COR-L47 (cell line): ENCODE measurements at places on chromosomes 6 and 20.

DNA sequence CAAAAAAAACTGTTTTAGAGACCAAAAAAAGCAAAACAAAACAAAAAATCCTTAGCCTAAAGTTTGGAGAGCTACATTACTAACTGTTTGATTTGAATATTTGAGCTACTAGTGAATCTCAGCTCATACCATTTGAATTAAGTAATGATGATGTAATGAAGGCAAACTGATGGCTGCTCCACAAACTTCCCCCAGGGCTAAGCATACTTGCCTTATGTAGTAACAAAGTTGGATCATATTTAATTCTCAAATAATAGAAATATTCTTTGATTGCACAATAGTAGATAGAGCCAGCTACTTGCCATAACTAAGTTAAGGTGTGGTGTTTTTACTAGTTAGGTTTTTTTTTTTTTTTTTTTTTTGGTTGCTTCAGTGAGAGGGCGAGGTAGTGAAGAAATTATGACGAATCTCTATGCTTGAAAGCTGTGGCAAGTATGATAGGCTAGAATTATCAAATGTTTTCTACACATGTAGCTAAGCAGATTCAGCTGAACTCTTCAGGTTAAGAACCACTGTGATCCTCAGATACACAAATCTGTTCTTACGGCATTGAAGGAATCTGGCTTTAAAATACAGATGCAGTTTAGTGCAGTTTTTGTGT, 2.9 kb downstream of the RAB32 start:
- no peak for DNase-seq

- no peak for DNase-seq
These were observed 35.4 kb upstream of the PIM1 start for GRCh38 chr6:37134396-37135191.

GRCh38 chr6:12903246-12903645, 186.7 kb downstream of the PHACTR1 start:
- no peak for DNase-seq

DNA sequence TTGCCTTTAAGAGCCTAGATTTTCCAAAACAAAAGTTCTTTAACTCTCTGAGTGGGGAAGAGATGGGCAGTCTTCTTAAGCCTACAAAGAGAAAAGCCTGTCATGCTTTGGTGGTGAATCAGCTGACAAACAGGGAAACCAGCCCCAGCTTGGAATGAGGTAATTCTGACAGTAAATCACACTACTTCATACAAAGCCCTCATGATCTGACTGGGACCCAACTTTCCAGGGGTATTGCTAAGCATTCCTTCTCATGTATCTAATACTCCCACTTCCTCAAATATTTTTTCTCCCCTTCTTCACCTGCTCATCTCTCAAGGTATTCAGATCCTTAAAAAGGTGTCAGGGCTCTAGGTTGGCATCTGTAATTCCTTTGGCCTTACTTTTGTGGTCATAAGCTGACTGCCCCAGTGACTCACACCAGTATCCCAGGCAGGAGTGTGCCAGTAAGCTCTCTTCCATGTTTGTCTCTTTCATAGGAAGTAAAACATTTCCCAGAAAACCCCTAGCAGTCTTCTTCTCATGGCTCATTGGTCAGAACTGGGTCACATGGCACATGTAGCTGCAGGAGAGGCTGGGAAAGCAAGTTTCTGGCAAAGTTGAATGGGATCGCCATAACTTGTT, 15.0 kb upstream of the TBC1D22B start:
- DNase-seq = no peak

DNA sequence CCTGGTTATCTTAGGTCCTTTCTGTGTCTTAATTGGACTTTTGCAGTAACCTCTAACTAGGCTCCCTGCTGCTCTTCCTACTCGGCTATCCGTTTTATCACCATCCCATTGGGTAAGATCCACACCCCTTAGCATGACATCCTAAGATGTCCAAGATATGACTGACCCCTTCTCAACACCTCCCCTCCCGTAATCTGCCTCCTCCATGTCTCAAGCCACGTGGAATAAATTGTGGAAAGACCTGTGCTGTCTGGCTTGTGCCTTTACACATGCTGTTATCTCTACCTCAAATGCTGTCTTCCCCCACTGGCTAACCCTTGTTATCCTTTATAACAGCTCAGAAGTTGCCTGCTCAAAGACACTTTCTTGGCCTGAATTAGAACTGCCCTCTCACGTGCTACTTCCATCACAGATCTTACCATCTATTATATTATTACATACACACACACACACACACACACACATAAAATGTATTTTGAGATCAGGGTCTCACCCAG, 26.5 kb downstream of the EIF2S2 start:
- DNase-seq = no peak

DNA sequence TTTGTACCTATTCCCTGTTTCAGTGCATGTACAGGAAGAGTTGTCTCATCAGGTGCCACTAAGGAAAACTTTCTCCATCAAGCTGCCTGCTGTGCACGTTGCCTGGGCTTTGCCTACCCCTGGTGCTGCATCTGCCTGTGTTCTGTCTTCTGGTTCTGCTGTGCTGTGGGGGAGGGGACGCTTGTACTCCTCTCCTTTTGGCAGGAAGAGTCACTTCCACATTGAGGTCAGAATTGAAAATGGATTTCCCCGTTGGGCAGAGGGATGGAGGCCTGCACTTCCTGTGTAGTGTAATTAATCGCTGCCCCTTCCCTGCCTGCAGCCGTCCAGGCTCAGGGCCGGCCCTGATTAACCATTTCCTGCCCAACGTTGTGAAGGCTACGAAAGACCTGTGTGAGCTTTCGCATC, 153.3 kb downstream of the SCML4 start:
- no peak for DNase-seq

DNA sequence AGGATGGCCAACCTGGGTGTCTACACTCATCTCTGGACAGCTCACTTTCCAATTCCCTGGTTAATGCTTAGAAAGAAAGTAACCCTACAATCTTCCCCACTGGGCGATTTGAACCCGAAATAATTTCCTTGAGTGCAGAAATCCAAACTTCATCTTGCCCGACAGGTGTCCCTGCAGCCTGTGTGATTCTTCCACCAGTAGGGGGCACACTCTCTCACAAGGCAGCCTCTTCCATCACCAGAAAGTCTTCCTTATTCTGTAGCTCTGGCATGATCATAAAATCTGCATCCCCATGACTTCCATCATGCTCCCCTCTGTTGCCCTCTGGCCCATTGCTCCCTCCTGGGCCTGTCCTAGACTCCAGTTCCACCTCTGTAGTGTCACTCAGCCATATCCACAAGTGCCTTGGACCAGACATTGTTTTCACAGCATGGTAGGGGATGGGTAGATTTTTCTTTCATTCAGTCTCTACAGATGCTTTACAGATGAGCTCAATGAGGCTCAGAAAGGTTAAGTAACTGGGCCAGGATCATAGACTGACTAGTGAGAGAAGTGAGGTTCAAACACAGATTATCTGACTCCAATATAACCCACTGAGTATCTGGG, 170.4 kb upstream of the SPTLC3 start:
- DNase-seq = no peak

DNA sequence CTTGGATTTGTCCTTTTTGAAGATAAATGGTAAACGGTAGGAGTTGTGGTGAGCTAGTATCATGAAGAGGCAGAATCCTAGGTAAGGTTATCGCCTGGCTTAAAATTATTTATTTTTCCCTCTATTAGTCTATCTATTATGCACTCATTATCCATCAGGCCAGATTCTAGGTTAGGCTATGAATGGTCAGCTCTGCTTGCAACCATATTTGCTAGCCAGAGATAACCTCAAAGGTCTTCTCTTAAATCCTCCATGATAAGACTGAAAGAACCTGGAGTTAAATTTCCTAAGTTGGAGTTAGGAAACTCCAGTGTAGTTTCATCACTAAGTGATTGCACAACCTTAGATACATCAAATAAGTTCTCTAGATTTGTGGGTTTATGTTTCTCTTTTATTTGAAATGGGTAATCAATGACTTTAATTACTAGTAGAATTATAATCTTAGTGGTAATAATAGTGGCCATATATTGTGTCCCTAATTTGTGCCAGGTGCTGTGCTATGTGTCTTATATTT, 302.1 kb upstream of the RUNX2 start:
- no peak for DNase-seq

DNA sequence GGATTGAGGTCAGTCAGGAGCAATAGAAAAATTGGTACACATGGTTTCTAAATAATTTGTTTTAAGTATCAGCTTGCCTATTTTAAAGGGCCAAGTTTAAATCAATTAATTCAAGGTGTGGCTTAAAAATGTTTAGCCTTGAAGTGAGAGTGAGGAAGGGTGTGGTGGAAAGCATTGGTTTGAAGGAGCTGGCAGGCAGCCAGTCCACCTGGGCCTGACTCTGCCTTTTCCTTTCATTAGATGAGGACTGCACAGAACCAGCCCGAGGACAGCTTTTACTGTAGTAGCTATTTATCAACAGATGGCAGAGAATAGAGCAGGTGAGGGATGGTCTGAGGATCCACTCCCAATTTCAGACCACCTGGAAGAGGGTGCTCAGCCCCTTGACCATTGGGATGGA, 42.4 kb downstream of the DHX35 start:
- peak; percentile 52 for DNase-seq

DNA sequence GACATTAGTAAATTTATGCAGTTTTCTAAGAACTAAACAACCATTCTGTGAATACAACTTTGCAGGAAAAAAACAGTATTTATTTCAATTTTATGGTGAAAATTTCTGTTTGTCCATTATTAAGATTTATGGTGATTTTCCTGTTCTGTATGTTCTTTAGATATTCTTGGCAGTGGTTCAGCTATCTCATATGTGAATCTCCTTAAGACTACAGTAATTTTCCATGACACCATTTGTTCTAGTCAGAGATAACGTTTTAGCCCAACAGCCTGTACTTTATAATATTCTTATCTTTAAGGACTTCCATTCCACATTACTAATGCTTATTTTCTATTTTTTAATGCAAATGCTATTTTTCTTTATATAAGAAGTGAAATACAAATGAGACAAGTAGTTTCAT, 504.0 kb downstream of the RFPL4B start:
- no peak for DNase-seq

- no peak for DNase-seq
These were observed 27.1 kb downstream of the PPP1R3G start for GRCh38 chr6:5112066-5112799.

GRCh38 chr6:26360451-26361416, 4.3 kb upstream of the BTN3A2 start:
- DNase-seq = no peak

- DNase-seq = no peak
These were observed 23.0 kb downstream of the ZNF217 start for GRCh38 chr20:53570446-53571276.

DNA sequence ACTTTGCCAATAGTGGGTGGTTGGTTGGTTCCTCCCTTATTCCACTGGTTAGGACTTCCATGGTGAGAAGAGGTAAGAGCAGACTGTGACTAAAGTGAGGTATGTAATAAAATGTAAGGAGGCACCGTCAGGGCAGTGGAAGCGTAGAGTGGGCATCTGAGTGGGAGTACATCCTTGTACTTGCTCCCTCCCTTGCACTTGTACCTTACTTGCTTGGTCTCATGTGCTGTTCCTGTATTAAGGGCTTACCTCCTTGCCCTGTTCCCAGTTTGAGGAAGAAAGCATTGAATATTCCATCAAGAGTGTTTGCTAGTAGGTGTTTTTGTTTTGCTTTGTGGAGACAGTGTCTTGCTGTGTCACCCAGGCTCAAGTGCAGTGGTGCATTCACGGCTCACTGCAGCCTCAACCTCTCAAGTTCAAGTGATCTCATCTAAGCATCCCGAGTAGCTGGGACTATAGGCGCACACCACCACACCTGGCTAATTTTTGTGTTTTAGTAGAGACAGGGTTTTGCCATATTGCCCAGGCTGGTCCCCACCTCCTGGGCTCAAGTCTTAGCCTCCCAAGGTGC, 25.5 kb downstream of the AMD1 start:
- DNase-seq = no peak

- peak; percentile 7 for DNase-seq
These were observed 76.2 kb upstream of the BCLAF1 start for GRCh38 chr6:136365776-136366354.

GRCh38 chr6:162512744-162513143, 214.8 kb downstream of the PRKN start:
- no peak for DNase-seq

DNA sequence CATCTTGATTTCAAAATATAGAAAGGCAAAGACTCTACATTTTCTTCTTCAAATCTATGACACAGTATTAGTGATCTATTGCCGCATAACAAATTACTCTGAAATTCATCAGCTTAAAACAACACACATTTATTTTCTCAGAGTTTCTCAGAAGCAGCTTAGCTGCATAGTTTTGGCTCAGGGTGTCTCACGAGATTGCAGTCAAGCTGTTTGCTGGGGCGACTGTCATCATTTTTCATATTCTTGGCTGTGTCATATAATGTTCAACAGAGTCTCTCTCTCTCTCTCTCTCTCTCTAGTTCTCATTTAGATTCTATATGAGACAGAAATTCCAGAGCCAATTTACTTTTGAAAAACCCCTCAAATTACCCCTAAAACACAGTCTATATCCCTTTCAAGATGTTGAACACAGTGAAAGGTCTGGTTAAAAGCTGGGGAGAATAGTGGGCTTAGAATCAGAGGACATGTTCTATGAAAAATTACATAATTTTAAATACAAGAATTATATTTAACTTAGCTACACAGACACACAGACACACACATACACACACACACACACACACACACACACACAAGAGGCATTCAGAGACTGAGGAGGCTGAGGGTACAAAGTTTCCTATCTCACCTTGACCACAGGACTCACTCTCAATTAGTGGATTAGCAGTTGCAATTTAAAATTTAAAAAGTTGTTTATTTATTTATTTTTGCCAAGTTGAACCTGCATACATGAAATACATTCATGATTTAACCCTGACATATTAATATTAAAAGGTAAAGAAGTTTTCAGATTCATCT, 86.7 kb downstream of the MKKS start:
- DNase-seq = no peak

DNA sequence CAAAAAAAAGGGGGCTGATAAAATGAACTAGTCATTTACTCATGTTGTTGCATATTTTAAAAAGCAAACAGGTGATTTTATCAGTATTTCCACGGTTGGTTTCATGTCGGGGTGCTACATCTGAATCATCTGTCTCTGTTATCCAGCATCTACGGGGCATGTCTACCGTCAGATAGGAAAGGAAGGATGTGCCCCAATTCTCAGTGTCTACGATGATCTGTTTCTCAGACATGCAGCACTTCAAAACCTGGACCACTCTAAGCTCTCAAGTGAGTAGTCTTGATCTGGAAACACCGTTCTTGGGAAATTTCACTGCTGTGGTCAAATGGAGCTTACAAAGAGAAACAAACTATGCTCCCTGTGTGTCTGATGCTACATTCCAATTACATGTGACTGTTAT, 240.3 kb upstream of the TAB2 start:
- DNase-seq = no peak

GRCh38 chr6:167705211-167705750, 121.4 kb upstream of the AFDN start:
- no peak for DNase-seq

- no peak for DNase-seq
These were observed 262.0 kb downstream of the CD83 start for GRCh38 chr6:14379568-14379967.
